Skin of body (tissue), 3 donors: ENCODE measurements at places on chromosomes 2 and 18.
A peak's percentile ranks its signal among the peaks of the same experiment; 100 is the strongest.

DNA sequence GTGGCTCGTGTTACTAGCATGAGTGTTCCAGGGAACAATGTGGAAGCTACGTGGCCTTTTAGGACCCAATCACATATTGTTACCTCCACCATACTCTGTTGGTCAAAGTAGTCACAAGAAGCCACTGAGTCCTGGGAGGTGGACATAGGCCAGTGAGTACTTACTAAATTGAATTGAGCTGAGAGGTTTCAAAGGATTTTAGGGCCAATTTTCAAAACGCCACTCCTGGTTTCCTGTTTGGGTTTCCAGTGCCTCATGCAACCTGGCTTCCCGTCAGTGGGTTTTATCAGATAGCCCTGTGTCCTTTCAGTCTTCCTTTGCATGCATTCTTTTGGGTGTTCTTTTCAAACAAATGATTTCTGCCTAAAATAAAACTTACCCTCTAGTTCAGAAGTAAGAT is 56.3 kb downstream of the FBLN7 start:
- DNase-seq = no peak

DNA sequence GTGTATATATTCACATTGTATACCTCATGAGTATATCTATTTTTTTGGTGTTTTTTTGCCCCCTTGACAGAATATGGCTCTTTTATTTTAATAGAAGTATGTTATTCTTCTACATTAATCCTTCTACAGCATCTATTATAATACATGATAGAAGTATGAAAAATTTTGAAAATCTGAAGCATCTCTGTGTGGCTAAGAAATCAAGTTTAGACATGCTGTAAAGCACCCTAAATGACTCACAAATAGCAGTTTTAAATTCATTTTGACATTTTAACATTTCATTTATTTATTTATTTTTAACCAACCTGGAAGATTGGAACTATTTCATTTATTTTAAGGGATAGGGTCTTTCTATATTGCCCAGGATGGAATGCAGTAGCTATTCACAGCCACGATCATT is 33.8 kb upstream of the ROCK1 start:
- DNase-seq = no peak

DNA sequence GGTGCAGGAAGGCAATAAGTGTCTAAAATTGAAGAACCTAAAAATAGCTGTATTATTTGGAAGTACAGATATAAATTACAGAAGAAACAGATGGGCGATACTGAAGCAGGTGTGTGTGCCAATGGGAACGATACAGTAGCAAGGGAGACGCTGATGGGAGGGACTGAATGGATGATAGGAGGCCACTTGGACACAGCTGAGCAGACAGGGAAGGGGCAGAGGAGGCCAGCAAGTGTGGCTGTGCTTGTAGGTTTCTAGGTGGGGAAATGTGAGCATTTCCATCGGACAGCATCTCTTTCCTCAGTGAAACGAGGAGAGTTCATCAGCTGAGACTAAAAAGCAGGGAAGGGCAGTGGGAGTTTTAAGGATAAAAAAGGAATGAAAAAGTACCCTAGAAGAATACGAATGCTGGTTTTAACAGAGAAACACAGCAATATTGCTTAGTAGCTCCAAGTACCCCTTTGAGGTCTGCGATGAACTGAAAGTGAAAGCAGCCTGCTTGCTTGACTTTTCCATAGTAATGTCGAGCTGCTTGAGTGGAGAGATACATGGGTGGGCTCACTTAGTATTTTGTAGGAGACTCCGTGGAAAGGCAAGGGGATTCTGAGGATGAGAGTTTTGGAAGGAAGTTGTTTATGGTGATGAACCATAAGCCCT is 91.7 kb upstream of the EPC2 start:
- DNase-seq = no peak

- DNase-seq = no peak
These were observed 4.3 kb downstream of the SOCS6 start for GRCh38 chr18:70293166-70293565.

- peak; percentile 60 for DNase-seq
These were observed 1.1 kb downstream of the DNAJC27 start for GRCh38 chr2:24970483-24971285.
